ENCODE measurements at places on chromosomes 2 and 18.

- no peak for DNase-seq
These were observed 111.5 kb upstream of the SH3BP4 start for GRCh38 chr2:234840336-234840735.

DNA sequence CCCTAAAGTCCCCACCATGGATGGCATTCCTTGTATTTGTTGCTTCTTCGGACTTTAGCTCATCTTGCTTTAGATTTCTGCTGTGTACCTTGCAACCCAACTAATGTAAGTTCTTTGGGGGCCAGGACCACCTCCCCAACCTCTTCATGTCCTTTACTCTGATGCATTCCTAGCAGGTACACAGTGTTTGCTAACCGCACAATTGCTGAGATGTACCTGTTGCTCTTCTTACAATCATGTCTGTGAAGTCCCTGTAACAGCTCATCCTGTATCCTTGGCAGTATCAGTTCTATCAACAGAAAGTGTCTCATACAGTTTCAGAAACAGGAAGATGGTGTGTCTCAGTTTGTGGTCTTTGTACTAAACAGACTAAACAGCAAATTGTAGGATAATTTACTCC, 24.1 kb downstream of the ST8SIA3 start:
- DNase-seq: no peak

GRCh38 chr18:33802955-33803354, 224.9 kb downstream of the ASXL3 start:
- DNase-seq: no peak

- DNase-seq: no peak
These were observed 67.0 kb upstream of the TCF7L1 start for GRCh38 chr2:85066006-85066740.

DNA sequence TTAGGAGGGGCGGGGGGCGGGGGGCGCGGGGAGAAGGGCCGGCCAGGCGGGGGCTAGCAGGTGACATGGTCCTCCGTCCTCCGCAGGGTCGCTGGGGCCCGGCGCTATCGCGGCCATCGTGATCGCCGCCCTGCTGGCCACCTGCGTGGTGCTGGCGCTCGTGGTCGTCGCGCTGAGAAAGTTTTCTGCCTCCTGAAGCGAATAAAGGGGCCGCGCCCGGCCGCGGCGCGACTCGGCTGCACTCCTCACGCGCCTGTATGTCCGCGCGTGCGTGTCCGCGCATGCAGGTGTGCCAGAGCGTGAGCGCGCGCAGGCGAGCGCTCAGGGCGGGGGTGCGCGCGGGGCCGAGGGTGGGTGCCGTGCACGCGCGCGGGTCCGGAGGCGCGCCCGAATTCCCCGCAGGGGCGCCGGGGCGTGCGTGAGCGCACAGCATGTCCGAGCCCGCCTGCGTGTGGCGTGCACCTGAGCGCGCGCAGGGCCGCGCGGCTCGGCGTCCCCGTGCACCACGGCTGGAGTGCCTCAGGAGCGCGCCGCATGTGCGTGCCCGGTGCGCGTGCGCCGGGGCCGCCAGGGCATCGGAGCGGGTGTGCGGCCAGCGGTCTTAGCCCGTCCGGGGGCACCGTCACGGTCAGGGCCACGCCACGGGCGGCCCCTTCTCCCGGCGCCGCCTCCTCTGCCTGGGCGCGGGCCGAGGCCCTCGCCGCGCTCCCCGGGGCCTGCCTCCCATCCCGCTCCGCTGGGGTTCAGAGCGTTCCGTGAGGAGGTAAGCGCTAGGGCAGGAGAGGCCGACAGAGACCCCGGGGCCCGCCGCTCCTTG, 6.3 kb downstream of the SNORC start:
- no peak for DNase-seq

- DNase-seq: no peak
These were observed 164.5 kb upstream of the SIX3 start for GRCh38 chr2:44777036-44777435.

DNA sequence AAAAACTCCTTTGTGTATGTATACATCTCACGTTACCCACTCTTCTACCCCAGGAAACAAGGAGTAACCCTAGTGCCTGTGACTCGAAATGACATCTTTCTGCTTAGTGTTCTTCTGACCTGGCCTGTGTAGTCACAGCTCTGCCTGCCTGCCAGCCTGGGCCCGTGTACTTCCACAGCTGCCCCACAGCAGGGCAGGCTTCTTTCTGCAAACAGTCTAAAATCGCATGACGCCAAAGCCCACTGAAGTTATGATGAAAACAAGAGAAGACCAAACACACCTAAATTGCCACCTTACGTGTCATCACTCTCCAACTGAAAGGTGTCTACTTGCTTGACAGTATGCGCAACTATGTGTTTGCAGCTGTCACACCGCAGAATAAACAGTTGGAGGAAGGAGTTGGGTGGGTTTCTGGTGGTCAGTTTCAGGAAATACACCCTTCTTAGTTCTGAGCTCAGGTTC, 1.5 kb downstream of the GAREM1 start:
- DNase-seq: no peak

DNA sequence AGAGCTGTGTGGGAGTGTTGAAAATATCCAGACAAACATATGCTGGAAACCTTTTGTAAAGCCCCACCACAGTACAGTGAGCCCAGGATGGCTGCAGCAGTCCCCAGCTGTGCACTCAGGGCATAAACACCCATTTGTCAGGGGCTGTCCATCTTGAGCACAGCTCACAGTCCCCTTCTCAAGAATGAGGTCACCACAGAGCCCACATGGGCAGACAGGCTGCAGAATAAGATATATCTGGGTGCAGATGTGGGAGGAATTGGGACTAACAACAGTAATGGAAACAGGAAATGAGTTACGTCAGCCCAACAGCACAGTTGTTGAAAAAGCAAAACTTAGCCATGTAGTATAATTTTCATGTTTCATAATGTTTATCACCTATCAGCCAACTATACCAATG, 219.6 kb downstream of the ETAA1 start:
- DNase-seq: no peak

DNA sequence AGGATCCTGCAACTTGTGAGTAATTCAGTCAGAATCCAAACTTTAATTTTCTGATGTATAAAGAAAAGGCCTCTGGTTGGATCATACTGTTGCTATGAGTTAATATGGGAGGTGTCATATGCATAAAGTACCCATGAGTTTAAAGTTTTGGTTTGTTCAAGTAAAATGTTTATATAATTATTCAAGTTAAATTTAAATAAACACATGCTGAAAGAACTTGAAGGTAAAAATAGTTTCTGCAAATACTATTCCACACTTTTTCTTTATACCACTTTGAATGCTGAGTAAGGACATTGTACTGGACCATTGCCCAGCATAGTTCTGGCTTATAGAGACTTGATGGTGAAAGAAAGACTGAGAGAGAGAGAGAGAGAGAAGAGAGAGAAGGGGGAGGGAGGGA, 30.7 kb downstream of the PKP4 start:
- no peak for DNase-seq

GRCh38 chr2:54983345-54984220, 66.7 kb downstream of the RTN4 start:
- DNase-seq: no peak

DNA sequence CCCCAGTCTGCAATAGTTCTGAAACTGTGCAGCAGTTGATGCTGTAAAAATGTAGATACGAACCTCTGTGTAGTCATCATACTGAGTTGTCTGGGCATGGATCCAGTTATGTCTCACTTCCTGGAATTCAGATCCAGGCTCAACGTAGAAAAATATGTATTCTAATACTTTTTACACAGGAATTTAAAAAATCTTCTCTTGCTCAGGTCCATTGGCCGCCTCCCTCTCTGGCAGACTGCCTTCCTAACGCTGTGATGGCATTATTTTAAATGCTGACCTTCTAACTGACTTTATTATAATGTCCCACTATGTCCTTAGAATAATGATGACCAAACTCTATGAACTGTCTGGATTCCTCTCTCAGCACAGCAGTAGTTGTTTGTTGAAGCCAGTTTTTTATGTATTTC, 119.6 kb downstream of the FEZ2 start:
- no peak for DNase-seq

DNA sequence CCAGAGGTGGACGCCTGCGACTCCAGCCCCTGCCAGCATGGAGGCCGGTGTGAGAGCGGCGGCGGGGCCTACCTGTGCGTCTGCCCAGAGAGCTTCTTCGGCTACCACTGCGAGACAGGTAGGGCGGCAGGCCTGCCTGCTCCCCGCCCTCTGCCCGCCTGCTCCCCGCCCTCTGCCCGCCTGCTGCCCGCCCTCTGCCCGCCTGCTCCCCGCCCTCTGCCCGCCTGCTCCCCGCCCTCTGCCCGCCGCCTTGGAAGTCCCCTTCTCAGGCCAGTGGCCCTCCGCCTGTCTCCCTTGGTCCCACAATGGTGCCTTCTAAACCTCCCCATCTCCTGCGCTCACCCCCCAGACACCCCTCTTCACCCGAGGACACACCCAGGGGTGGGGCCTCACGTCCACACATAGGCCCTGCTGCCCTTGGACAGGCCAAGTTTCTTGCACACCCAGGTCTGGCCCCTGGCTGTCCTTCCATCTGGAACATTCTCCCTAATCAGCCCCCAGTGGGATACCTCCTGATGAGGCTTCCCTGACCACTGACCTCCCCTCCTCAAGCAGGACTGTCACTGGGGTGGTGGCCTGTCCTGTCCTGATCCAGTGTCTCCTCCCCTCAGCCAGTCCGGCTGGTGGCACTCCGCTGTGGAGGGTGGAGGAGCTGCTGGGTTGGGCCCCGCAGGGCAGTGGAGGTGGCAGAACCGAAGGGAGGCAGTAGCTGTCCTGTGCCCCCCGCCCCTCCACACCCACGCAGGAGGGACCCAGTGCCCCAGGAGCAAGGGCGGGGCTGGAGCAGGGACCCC, 37.9 kb downstream of the MTERF4 start:
- peak; percentile 39 for DNase-seq

DNA sequence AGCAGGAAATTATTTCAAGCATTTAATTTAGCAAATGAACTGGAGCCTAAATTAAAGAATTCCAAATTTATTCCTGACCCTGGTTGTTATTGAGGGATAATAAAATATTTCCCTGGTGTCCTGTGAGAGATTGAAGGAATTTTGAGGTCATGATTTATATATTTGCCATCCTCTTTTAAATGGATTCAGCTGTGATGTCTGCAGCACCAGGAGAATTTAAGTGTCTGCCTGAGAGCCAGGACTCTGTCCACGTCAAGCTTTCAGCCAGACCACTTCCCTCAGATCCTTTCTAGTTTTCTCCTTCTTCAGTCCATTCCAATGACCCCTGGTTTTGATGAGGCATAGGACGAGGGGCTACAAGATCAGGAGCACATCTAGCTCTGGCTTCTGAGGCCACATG, 59.9 kb downstream of the INO80C start:
- DNase-seq: no peak

DNA sequence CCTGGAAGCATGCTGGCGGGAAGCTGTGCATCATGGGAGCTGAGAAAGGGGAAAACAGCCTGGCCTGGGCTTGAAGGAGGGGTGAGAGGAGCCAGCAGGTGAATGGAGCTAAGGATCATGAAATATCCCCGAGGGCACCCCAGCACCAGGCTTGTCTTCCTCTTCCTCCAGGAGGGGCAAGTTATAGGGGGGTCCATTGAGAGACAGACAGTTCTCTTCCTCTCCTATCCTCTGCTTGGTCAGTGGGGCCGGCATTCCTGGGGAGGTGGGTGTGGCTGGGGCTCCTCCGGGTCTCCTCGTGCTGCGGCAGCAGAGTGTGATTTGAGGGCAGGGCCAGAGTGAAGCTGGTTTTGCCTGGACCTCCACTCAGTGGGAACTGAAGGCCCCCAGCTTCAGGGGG, 78.9 kb downstream of the LIPG start:
- no peak for DNase-seq

- DNase-seq: no peak
These were observed 608.8 kb downstream of the ADCYAP1 start for GRCh38 chr18:1513519-1513918.

DNA sequence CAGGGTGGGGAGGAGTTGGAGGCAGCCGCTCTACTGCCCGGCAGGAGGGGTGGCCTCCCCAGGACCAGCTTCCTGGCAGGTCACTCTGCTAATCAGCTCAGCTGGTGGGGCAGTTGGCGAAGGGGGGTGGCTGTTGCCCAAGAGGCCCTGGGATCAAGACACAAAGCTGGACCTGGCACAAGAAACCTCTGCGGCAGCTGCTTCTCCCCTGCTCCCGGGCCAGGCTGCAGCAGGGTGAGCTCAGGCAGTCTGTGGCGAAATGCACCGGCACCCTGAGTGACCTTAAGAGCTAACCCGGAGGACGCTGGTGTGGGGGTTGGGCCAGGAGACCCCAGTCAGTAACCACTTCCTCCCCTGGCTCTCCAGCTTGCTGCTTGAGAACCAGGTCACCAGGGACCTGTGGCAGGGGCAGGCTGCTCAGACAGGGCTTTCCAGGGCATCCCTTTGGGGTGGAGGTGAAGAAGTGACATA, 31.1 kb downstream of the TOGARAM2 start:
- no peak for DNase-seq

Measured in T-helper 2 cell (primary cell).